Central memory CD4-positive, alpha-beta T cell (primary cell): ENCODE measurements at places on chromosomes 7 and 10.

GRCh38 chr7:121544238-121544637 lies 148.1 kb upstream of the FAM3C start:
- DNase-seq, result no peak

DNA sequence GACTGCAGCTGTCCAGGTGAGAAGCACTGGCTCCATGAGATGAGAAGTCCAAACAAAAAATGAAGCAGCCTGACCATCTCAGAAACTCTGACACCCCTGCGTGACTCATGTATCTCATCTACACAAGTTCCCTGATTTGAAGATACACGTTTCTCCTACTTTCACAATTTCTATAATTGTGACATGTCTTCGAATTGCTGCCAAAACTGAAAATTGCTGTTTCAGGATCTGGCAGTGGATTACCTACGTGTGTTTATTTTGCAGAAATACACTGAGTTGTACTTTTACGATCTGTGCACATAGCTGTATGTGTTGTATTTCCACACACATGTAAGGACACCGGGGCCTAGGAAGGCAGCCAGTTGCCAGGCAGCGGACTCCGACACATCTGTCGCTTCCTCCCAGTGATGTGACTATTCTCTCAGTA lies 53.2 kb downstream of the LARP4B start:
- no peak for DNase-seq

DNA sequence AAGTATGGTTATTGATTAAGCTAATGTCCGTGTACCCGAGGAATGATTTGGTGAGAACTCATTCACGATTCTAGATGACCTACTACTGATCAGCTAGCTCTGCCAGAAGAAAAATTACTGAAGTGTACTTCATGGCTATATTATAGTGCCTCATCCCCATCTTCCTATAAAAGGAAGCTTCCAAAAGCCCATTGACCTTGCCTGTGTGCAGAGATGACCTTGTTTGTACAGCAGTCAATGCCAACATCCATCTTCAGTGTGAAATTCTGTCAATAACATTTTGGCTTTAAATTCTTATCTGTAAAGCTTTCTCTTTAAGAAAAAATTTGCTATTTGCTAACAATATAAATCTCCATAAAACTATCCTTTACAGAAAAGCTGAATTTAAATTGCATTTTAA lies 315.7 kb downstream of the THSD7A start:
- no peak for DNase-seq

DNA sequence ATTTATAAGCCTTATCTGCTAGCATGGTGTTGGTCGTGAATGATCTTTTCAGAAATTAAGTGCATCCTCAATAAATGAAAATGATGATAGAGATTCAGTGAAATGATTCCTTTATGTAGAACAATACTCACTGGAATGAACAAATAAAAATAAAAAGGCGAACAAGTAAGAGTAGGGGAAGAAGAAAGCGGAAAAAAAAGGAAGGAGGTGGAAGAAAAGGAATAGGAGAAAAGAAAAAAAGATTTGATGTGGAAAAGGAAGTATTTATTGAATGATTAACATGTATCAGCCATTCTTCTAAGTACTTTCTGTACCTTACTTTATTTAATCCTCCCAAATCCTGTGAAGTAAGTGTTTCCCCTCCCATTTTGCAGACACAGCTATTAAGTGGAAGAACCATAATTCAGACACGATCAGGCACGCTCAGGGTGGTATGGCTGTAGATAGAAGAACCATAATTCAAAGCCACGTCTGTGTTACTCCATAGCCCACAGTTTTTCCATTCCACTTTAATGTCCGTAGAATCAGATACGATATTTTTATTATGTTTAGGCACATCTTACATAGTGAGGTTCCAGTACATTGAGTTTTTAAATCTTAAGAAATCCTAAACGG lies 156.2 kb upstream of the LAMB4 start:
- DNase-seq, result no peak

GRCh38 chr10:1377740-1378397 lies 321.7 kb downstream of the WDR37 start:
- no peak for DNase-seq

- no peak for DNase-seq
These were observed 76.1 kb upstream of the PITRM1 start for GRCh38 chr10:3248526-3249306.

DNA sequence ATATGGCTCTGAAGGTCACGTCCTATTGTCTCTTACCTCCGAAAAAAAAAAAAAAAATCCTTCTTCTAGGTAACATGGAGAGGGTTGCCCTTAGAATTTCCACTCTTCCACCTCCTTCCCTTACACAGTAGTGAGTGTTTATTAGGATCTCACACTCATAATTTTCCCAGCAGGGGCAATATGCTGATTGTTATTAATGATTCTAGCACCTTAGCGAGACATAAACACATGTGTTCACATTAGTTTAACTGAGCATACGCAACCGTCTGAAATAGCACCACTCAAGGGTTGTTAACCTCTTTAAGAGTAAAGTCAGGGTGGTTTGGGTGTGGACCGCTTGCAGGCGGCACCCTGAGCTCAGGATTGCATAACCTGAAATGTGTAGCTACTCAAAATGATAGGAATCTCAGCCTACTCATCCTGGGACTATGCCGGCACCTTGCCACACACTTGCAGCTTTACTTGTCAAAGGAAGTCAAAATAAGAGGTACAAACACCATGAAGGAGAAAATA lies 52.2 kb downstream of the CPEB3 start:
- no peak for DNase-seq

GRCh38 chr10:121112579-121113384 lies 261.6 kb downstream of the WDR11 start:
- no peak for DNase-seq

- no peak for DNase-seq
These were observed 227.7 kb downstream of the TMEM178B start for GRCh38 chr7:141301544-141301943.

GRCh38 chr10:84026821-84027257 lies 112.5 kb upstream of the GHITM start:
- DNase-seq, result no peak

- DNase-seq, result no peak
These were observed 52.7 kb downstream of the MAD1L1 start for GRCh38 chr7:2180081-2180480.

DNA sequence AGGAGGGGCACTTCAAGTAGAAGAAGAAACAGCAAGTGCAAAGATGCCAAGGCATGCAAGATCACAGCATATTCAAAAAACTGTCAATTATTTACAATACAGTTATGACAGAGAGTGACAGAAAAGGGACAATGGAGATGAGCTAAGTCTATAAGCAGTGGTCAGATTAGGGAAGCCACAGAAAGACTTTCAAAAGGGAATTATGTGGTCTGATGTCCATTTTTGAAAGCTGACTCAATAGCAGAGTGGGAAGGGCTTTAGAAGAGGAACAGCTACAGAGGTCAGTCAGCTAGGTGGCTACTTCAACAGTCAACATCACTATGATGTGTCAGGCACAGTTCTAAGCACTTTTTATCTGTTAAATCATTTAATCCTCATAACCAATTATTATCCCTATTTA lies 45.2 kb upstream of the SPOCK2 start:
- DNase-seq, result no peak

DNA sequence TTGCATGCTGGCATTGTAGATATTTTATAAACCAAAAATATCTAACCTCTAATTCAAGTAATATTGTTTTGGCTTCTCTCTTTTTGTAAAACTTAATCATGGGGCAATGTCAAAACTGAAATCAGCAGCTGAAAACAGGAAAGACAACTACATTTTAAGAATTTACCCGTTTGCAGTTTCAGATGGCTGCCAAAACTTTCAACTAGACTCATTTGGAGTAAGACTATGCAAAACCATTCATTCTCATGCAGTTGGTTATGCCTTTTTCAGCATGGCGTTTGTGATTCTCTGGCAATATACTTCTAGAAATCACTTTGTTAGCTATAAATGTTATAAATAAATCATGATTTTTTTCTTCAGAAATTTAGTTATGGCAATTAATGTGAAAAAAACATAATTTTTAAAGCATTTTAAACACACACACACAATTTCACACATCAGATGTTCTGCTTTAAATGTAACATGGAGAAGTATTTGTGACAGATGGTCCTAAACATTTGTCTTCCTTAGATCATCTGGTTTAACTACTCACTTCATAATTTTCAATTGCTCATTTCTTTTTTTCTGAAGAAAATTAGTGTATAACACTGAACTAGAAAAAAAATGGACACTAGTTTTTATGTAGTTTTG lies 116.4 kb downstream of the ITGB8 start:
- DNase-seq, result no peak
